ENCODE measurements at places on chromosomes 3 and 15.

DNA sequence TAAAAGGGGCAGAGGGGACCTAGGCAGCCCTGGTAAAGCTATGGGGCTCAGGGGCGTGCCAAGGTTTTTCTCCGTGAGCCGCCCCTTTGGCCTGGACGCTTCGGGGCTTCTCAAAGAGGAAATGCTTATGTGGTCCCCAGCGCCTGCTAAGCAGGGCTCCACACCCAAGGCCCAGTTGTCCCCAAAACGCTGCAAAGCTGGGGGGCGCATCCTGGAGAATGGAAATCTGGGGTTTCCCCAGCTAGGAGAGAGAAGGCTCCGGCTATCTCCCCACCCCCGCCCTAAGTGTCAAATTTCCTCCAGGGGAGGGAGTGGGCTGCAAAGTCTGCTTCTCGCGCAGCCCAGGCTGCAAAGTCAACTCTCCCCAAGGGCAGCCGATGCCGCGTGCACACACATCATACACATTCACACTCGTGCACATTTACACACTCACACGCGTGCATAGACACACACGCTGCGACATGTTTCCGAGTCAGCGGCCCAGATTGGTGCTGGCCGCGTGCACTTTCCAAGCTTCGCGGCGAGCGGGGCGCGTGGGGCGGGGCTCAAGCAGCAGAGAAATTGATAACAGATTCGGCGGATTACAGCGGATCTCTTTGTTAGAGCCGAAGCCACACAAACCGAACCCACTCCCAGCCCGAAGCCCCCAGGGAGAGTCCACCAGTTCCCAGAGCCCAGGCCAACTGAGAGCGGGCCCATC, 4.5 kb downstream of the WNT5A start:
- no peak for DNase-seq

- DNase-seq, result no peak
These were observed 23.6 kb downstream of the KCNMB3 start for GRCh38 chr3:179227349-179227748.

DNA sequence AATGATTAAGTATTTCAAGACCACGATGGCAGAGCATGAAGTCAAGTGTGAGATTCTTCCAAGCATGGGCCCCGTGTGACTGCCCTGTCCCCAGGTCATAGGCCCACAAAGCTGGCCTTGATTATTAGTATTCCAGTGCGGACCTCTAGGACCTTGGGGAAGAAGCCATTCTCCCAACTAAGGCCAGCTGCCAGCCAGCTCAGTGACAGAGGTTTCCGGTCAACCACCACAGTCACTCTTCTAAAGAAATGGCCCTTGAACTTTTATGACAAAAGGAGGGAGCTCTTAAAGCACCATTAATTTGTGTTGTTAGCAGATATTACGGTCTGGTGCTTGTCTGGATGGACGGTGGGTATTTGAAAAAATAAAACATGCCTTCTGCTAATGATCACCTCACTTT, 28.0 kb downstream of the FAM3D start:
- DNase-seq, result no peak

DNA sequence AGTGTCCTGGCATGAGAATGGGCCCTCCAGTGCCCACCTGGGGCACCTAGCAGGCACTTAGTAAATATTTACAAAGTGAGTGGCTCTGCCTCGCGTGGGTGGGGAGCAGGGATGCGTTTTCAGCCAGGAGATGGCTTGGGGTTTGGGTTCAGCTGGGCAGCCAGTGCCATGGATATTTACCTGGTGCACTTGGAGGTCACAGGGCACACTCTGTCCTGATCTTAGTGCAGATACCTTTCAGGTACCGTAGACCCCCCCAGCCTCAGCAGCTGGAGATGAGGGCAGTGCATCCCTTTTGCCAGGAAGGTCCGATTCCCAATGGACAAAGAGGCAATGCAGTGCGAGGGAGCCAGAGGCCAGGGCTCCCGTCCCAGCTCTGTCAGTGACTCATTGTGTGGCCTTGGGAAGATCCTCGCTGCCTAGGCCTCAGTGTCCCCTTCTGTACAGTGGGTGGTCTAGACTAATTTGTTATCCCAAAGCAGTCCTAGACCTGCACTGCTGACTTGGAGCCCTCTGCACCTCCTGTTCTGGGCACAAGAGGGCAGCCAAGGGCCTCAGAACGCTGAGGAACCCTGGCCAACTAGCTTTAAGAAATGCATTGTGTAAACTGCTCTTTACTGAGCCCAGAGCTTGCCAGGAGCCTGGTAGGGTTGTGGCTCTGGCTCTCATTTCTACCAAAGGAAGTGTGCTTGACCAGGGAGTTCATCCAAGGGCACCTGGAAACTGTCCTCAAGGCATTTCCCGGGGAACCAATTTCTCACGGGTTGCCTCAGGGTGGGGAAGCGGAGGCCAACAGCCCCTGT, 16.0 kb downstream of the HDAC11 start:
- peak; percentile 66 for DNase-seq

DNA sequence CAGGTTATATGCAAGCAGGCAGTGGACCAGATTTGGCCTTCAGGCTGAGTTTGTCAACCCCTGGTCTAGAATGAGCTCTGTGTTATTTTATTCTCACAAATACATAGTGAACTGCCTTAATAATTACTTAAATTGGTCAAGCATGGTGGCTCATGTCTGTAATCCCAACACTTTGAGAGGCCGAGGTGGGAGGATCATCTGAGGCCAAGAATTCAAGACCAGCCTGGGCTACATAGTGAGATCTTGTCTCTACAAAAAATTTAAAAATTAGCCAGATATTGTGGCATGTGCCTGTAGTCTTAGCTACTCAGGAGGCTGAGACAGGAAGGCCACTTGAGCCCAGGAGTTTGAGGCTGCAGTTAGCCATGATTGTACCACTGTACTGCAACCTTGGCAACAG, 15.0 kb downstream of the PLS1 start:
- DNase-seq, result no peak

- no peak for DNase-seq
These were observed 498.6 kb downstream of the NAALADL2 start for GRCh38 chr3:175357758-175358157.

GRCh38 chr3:143643905-143644304, 204.4 kb downstream of the SLC9A9 start:
- no peak for DNase-seq

GRCh38 chr3:134809427-134810051, 14.5 kb downstream of the EPHB1 start:
- no peak for DNase-seq

GRCh38 chr3:43156812-43157455, 51.1 kb upstream of the POMGNT2 start:
- DNase-seq, result no peak

GRCh38 chr15:46872981-46873330, 844.3 kb upstream of the SEMA6D start:
- DNase-seq, result no peak

- no peak for DNase-seq
These were observed 27.6 kb downstream of the CMC1 start for GRCh38 chr3:28268989-28269388.

- DNase-seq, result no peak
These were observed 299.3 kb upstream of the LYSMD4 start for GRCh38 chr15:100032358-100033085.

- DNase-seq, result peak; percentile 5
These were observed 260.4 kb upstream of the P2RY1 start for GRCh38 chr3:152574461-152575079.

DNA sequence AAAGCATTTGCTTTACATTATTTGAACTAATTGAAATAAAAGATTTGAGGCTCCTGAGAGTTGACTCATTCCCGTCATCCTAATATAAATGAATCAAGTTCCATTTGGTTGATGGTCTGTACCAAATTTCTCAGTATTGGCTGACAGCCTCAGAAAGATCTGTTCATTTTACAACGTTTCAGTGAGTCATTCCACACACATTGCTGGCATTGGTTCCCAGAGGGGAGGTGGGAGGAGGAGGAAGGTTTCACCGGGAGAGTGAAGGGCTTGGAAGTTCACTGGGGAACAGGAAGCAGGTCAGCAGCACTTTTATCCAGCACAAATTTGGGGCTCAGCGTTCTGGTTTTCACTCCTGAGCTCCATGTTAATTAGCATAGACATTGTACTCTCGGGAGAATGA, 176.7 kb upstream of the CADPS start:
- DNase-seq, result no peak

- no peak for DNase-seq
These were observed 19.6 kb downstream of the ZIC1 start for GRCh38 chr3:147428754-147429153.

GRCh38 chr3:165768680-165769079, 68.5 kb downstream of the BCHE start:
- DNase-seq, result no peak

- DNase-seq, result no peak
These were observed 9.2 kb downstream of the NFKBIZ start for GRCh38 chr3:101858464-101859030.

- DNase-seq, result no peak
These were observed 106.1 kb downstream of the WDR76 start for GRCh38 chr15:43932907-43933306.

DNA sequence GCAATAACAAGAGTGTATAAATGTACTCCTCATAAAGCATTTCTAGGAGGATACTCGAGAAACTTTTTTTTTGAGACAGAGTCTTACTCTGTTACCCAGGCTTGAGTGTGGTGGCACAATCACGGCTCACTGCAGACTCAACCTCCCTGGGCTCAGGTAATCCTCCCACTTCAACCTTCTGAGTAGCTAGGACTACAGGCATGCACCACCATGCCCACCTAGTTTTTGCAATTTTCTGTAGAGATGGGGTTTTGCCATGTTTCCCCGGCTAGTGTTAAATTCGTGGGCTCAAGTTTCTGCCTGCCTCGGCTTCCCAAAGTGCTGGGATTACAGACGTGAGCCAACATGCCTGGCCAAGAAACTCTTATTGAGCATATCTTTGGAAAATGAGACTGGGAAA, 59.1 kb upstream of the PHLDB2 start:
- DNase-seq, result no peak

- DNase-seq, result no peak
These were observed 285.3 kb downstream of the RPLP1 start for GRCh38 chr15:69737916-69738315.

DNA sequence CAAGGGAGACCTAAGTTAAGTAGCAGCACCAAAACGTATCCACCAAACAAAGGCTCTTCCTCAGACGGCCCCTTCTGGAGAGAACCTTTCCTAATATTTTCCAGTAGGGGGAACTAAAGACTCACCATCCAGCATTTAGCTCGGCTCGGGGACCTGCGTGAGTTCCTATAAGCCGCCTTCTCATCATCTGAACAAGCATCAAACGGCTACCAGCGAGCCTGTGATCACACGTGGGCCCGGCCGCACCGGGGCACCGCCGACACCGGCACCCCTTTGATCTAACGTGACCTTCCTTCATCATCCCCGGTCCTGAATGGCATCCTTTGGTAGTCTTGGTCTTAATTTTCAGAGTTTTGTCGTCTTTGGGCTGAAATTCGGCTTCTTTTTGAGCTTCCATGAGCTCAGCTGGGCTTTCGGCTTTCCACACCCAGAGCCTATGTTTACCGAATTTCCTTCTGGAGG, 1.4 kb upstream of the ROBO2 start:
- DNase-seq, result peak; percentile 0

DNA sequence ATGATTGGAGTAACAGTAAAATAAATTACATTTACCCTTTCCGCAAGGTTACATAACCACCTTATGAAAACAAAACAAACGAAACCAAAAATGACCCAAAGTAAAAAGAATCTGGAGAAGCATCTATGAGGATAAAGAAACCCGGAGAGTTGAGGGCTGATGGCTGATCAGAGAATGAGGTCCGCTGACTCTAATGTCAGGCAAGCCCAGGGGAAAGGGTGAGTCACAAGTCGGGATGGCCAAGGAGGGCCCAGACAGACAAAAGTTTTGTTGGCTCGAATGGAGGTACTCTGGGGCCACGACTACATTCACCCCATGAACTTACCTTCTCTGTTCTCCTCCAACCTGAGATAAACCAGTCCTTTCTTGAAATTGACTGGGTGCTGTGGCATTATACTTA, 95.7 kb downstream of the RORA start:
- DNase-seq, result no peak

DNA sequence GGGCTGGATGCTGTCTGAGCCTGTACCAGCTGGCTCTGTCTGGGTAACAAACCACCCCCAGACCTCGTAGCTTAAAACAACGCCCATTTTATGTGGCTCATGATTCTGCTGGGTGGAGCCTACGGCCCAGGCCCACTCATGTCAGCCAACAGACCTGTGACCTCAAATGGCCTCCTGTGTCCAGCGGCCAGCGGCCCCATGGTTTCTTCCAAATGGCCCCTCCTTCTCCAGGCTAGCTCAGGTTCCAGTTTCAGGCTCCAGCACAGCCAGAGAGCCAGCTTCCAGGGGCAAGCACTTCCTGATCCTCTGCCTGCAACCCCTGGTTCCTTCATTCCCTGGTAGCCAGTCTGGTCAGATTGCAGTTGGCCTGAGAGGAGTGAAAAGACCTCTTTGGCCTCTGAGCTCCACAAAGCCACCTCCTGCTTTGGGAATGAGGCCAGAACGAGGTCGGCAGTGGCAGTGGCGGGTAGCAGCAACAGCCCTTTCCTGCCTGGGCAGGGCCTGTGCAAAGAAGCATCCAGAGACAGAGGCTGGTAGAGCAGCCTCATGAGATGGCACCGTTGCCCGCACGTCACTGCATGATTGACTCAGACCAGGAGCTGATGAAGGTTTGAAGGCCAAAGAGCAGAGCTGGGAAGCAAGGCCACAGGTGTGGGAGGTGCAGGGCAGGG, 21.0 kb upstream of the PLXNA1 start:
- no peak for DNase-seq

- DNase-seq, result no peak
These were observed 311.4 kb downstream of the PDCD6IP start for GRCh38 chr3:34109846-34110245.

- no peak for DNase-seq
These were observed 84.5 kb downstream of the ZIC1 start for GRCh38 chr3:147493666-147494065.

DNA sequence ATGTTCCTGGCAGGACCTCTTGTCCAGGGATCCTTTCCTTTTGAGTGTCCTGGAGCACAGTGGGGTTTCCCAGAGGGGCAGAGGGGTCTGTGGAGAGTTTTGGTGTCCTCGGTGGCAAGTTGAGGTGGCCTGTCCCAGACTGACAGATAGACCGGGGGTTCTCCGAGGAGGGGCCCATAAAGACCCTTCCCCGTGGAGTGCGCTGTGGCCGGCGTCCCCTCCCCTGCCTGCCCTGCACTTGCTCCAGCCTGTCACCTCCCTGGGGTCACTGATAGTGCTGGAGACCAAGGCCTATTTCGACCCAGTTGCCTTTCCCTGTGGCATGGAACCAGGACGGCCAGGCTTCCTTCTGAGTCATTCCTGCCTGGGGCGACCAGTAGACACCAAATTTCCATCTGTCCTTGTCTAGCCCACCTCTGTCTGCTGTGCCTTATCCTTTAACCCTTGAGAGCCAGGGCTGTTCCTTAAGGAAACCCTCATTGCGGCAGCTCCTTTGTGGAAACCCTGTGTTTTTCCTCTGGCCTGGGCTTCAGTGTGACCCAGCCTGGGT, 2.9 kb downstream of the MUC4 start:
- DNase-seq, result no peak

DNA sequence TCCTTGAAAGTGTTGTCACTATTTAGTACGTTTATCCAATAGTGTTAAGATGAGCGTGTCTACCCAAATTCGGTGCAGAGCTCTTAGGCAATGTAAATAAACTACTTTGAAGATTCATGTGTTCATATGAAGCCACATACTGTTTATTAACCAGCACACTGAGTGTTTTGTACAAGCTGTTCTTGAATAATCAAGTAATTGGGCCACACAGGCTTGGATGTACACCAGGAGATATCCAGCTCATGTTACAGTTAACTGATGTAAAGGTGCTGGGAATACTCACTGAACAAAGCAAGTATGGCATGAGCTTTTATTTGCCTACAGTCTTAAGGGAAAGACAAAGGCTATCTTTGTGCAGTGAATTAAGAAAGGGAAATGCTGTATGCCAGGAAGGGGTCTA, 632 bp upstream of the DHX36 start:
- DNase-seq, result no peak

- DNase-seq, result no peak
These were observed 234.8 kb upstream of the GADL1 start for GRCh38 chr3:31129241-31129640.
